ENCODE measurements at places on chromosomes 6 and 20. TPM values are rescaled to one million over a fixed set of nuclear protein-coding genes. Genes with fewer than 3 reads are reported as not detected.

CDSN gene
- total RNA-seq, result 2.4 TPM

OLIG3 gene
- not detected for total RNA-seq

SPACA1 gene
- not detected for total RNA-seq

SLC26A8 gene
- 3.1 TPM for total RNA-seq

C6orf132 gene
- total RNA-seq, result 6.0 TPM

SH3BGRL2 gene
- total RNA-seq, result 12.8 TPM

Data from umbilical cord (tissue), 2 donors.